Non-pigmented ciliary epithelial cell (primary cell): ENCODE measurements at places on chromosomes 6 and 20.

DNA sequence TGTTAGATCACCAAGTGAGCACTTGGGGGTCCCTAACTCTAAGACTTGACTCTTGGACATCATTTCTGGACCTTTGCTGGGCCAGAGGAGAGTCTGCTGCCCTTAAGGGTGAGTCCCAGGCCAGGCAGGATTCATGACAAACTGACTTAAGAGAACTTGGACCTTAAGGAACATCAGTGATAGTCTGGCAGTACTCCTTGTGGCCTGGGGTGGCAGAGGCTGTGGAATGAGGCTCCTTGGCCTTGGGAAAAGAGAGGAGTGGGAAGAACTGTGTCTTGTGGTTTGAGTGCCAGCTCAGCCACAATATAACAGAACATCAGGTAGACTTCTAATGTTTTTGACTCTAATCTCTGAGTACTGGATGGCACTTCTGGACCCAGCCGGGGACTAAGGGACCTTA, 478.7 kb downstream of the MEI4 start:
- DNase-seq = no peak

DNA sequence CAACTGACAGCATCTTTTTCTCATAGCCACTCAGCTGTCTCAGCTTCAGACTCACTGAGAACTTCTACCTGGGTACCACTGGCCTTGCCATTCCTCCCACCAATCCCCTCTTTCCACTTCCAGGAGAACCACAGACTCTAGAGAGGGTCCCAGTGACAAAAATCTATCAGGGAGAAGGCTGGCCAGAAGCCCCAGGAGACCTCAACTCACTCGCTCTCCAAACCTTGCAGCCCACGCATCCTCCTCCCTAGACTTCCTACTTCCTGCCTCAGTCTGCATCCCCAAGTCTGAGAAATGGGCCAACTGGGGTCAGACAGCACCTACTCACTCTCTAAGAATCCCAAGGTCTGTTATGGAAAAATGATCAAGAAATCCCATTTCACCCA, 1.2 kb downstream of the TMEM239 start:
- DNase-seq = no peak

- DNase-seq = no peak
Observed at GRCh38 chr6:159082039-159082815, 37.4 kb upstream of the TAGAP start.

DNA sequence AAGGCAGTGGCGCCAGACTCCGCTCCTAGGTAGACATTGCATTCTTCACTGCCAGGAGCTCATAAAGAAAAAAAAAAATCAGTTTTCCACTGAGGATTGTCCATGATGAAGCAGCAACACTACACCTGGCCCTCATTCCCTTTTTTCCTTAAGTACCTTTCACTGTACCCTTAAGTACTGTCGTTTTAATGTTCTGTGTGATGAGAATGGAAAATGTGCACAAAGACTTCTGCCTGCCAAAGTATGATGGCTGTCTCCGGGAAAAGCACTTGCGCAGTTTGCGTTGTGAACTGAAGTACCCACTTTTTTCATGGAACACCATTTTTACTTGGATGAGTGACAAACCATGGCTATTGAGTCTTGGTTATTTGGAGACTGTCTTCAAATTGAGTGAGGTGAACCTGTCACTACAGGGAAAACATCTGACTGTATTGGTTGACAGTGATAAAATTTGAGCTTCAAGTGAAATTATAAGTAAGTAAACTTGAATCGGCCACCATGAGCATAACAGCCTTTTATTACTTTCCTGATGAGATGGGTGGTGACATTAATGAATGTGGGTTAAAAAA, 104.8 kb downstream of the NCOA3 start:
- no peak for DNase-seq

DNA sequence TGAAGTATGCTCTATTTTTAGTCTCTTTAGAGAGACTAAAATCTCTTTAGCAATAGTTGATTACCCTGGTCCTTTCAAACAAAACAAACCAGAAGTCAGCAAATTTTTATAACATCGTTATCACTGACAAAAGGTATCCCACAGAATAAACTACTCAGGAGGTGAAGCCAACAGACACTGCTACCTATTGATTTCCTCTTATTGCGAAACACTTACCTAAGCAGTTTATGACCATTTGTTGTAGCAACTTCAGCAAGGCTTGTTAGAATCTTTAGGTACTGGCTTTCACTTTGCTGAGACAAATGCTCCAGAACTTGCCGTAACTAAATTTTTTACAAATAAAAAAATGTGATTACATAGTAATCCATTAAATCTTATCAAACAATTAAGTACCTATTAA, 64.4 kb downstream of the HACE1 start:
- no peak for DNase-seq

- no peak for DNase-seq
Observed at GRCh38 chr6:136534268-136534667, 16.0 kb downstream of the MAP7 start.

DNA sequence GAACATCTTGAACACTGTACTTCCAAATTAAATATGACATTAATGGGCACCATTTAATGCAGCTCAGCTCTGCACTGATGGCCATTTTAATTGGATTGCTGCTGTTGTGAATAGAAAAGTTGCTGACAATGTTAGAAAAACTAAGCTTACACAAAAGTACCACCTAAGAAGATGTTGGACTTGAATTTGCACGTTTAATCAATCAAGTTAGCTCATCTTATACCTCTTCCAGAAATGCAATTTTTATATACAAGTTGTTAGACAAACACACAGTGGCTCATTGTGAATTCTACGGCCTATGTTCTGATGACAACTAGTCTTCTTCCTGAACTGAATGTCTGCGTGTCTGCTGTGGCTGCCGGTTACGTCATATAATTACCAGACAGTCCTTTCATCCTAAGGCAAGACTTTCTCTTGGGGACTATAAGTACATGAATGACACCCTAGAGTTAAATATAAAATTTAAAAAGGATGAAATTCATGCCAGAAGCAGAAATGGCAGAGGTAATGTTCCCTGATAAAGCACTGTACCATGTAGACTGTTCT, 330.2 kb downstream of the EPM2A start:
- DNase-seq = no peak

GRCh38 chr20:61692479-61692878, 373.2 kb downstream of the TAF4 start:
- no peak for DNase-seq

GRCh38 chr6:40075056-40075590, 140.9 kb upstream of the MOCS1 start:
- DNase-seq = no peak

DNA sequence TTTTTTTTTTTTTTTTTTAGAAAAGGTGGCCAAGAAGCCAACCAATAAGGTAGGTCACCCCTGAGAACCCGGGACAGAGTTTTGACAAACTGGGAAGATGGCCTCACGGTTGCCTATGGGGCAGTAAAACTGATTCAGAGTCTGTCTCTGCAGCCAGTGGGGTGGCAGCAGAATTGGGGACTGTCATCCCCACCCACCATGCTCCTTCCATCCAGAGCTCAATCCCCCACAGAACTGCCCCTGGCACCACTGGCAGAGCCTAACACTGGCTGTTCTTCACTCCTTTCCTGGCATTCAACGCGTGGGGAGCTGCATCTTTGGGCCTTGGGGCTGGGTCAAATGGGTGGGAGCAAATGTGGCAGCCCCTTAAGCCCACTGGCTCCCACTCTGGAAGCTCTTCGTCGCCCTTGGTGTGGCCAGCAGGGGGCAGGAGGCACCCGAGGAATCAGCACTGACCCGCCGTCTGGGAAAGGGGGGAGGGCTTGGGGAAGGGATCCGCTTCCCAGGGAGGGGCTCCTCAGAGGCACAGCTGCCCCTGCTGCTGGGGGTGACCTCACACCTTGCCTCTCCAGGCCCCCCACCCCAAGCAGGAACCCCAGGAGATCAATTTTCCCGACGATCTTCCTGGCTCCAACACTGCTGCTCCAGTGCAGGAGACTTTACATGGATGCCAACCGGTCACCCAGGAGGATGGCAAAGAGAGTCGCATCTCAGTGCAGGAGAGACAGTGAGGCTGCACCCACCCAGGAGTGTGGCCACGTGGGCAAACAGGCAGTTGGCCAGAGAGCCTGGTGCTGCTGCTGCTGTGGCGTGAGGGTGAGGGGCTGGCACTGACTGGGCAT, 10.4 kb downstream of the CD40 start:
- no peak for DNase-seq

GRCh38 chr6:43052842-43053544, 658 bp downstream of the CUL7 start:
- no peak for DNase-seq

DNA sequence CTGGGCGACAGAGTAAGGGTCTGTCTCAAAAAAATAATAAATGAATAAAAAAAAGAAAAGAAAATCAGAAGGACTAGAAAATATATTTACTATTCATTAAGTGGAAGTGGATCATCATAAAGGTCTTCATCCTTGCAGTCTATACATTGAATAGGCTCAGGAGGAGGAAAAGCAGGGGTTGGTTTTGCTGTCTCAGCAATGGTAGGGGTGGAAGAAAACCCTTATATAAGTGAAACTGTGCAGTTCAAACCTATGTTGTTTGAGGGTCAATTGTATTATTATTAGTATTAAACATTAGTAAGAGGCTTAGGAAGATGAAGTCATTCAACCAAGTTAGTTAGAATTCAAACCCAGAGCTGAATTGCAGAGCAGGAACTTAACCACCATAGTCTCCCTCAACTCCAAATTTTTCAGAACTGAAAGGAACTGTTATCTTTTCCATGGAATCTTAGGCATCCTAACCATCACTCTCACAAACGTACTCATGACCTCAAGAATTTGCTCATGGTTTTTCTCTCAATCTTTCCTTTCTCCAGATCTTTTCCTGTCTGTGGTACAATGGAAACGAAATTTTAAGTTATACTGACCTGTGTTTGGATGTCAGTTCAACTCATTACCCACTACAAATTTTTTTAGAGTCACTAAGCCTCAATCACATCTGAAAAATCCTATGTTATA, 7.7 kb upstream of the SMIM13 start:
- DNase-seq = peak; percentile 75

DNA sequence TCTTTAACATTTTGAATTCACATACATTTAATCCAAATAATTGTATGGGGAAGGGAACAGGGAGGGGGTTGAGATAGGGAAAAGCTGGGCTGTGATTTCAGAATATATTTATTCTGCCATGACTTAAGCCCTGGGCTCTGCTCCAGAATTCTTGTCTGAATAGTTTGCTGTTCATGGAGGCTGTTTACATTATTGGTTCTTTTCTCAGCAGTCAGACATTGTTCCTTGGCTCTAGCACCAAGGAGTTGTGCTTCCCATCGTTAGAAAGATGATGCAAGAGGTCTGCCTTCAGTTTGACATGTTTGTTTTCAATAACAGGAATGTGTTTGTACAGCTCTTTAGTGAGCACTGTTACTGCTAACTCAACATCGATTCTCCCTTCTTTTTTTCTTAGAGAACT, 198.8 kb upstream of the CDYL start:
- peak; percentile 92 for DNase-seq

- DNase-seq = peak; percentile 30
Observed at GRCh38 chr6:161631676-161632194, 357.9 kb upstream of the AGPAT4 start.
